ENCODE measurements at places on chromosomes 1 and 21.
A peak's percentile ranks its signal among the peaks of the same experiment; 100 is the strongest.

DNA sequence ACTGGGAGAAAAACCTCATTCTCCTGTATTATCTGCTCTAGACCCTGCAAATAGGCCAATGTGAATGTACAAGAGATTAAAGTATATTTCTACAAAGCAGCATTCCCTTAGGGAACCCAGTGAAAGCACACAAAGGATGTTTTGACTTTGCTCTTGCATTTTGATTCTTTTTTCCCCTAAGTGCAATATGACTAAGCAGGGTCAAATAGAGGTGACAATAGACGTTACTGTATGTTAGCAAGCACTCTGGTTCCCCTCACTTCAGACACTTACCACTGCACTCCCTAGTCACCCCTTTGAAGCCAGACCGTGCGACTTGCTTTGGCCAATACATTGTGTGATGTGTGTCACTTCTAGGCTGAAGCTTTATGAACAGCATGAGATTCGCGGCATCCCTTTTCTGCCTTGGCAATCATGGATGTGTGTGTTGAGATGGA, 209.7 kb downstream of the RHOU start:
- peak; percentile 30 for DNase-seq

- no peak for DNase-seq
Observed at GRCh38 chr21:36565540-36565939, 85.6 kb upstream of the CLDN14 start.

- peak; percentile 97 for DNase-seq
Observed at GRCh38 chr1:152906023-152906565, 2.3 kb upstream of the IVL start.

DNA sequence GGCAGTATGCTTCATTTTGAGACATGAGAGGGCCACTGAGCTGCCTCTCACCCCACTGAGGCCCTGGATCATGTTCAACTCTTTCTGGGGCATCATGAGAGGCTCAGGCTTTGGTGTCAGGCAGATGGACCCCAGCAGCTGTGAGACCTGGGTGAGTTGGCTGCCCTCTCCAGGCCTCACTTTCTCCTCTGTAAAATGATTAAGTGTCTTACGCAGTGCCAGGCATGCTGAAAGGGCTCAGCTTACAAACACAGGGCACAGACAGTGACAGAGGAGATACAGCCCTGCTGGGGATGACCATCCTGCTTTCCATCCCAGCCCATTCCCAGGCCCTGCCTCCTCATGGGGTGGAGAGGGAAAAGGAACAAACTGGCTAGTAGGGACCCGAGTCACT, 387.4 kb downstream of the MATN1 start:
- DNase-seq: no peak

GRCh38 chr1:80427881-80428280, 1372.9 kb upstream of the ADGRL2 start:
- DNase-seq: no peak

DNA sequence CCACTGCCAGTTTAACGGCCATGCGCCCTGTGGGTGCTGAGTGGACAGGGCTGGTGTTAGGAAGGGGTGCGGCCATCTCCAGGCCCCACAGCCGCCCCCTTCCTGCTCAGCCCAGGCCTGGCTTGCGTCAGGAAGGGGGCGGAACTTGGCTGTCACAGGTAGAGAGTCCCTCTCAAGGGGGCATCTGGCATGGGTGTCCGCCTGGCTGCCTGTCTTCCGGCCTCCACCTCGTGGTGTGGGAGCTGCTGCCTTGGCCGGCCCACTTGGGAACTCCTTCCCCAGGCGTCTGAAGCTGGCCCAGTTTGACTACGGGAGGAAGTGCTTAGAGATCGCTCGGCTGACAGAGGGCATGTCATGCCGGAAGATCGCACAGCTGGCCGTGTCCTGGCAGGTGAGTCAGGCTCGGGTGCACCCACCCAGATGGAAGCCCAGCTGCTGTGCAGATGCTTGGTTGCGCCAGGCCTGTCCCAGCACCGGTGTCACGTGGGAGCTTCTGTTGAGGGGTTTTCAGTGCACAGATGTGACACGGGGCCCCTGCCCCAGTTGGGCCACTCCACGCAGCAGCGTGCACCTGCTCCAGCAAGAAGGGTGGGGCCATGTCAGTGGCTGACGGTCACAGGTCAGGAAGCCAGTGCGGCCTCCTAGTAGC, 9.1 kb upstream of the ATAD3B start:
- peak; percentile 32 for DNase-seq

DNA sequence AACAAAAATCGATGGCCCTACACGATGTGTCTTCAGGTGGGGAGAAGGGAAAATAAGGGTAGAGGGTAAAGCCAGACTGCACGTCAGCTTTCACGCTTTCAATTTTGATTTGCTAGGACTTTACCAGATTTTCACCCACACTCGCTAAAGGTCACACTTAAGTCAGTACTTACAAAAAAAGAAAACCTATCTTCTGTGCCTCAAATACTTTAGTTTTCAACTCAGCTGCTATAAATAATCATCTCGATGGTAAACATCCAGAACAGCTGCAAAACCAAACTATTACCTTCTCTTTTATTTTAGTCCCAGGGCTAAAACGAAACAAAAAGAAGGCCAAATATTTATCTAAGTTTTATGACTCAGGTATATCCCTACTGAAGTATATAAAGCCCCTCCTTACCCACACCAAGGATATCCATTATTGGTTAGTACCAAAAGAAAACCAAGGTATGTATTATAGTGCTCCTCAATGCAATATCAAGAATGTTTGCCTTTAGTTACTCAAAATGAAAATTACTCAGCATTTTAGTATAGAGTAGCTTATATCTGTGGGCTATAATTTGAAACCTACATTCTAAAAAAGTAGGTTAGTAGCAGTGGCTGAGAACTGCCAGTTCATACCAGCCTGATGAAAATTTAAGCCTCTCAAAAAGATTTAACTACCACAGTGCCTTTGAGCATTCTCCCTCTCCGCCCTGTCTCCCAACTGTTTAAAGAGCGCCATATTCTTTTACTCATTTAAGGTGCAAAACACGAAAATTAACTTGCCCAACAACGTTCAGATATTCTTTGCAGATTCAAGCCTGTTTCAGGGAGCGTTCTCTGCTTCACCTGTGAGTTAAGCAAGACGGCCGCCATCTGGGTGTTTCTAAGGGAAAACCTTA, 1.5 kb downstream of the CSDE1 start:
- DNase-seq: peak; percentile 32

- no peak for DNase-seq
Observed at GRCh38 chr1:167244244-167244643, 23.6 kb downstream of the POU2F1 start.
